Right ventricle myocardium inferior (tissue), 1 donor: ENCODE measurements at places on chromosomes 13 and 19.
A peak's percentile ranks its signal among the peaks of the same experiment; 100 is the strongest.

- no peak for DNase-seq
Observed at GRCh38 chr19:45960595-45961235, 12.9 kb downstream of the NOVA2 start.

- DNase-seq: no peak
Observed at GRCh38 chr13:93270769-93271742, 44.4 kb downstream of the GPC6 start.

DNA sequence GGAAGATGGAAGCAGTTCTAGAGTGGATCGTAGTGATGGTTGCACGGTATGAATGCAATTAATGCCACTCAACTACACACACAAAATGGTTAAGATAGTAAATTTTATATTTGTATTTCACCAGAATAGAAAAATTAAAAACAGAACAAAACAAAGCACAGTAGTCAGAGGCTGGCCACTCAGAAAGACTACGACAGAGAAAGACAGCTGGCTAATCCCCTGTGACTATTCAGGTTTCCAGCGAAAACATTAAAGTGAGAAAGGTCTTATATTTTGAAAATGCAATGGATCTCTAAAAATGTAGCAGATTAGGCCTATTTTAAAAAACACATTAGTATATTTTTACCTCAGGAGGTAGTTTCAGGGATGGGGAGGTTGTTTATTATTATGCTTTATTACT is 131.3 kb upstream of the POSTN start:
- no peak for DNase-seq

DNA sequence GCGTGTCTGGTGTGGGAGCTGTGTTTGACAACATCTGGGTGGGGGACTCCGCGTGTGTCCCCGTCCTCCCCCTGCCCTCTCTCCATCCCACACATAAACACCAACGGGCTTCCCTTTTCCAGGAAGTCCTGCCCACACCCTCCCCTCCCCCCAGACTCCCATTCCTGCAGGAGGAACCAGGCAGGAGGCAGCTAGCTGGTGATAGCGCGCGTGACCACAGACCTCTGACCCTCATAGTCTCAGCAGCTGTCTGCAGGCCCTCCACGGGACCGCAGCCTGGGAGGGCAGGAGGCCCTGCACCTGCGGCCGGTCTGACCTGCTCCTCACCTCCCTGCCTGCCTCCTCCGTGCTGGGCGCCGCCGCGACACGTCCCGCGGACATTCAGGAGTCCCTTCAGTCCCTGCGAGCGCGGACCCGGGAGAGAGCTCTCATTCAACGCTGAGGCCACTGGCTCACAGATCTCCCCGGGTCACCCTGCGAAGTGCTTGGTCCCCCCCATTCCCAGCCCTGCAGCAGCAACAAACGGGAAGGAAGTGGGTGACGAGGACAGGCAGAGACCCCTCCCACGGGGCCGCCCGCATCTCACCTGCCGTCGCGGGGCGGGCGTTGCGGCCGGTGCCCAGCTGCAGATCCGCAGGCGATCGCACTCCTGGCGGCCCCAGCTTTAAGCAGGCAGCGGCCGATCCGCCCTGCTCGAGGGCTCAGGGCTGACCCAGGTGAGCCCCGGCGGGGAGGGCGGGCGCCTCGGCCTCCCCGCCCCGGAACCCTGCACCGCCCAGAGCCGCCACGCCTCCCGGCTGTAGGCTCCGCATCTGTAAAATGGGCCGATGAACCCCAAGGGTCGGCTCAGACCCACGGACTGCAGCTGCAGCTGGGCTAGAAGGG is 1.1 kb upstream of the ACP5 start:
- peak; percentile 74 for DNase-seq

DNA sequence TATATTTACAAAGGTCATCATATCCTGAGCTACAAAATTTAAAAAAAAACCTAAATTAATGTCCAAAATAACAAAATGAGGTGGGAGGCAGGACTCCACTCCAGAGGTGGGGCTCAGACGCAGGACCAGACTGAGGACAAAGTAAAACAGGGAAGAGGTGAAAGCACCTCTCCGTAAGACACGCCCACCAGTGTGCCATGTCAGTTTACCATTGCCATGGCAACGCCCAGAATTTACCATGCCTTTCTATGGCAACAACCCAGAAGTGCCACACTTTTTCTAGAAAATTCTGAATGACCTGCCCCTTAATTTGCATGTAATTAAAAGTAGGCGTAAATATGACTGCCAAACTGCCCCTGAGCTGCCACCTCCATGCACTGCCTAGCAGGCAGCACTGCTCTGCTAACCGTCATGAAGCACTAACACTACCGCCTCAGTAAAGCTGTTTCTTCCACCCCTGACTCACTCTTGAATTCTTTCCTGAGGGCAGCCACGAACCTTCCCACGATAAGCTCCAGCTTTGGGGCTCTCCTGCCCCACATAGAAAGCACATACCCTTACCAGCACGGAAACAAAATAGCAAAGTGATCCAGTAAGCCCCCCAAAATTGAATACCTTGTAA is 22.3 kb upstream of the PDCD5 start:
- no peak for DNase-seq

GRCh38 chr19:6887316-6887715 is at the start of gene ADGRE1:
ADGRE1 (plus strand) TSS chr19:6887579; CDS start chr19:6887609, 30 bp downstream.
- no peak for DNase-seq

GRCh38 chr13:32001154-32001768 is 30.3 kb upstream of the FRY start:
- DNase-seq: no peak
